ENCODE measurements at places on chromosomes 16 and 17. TPM values are rescaled to one million over a fixed set of nuclear protein-coding genes. Genes with fewer than 3 reads are reported as not detected.

Gene KRTAP9-8
- not detected for polyA plus RNA-seq

Gene SLC13A2
- not detected for polyA plus RNA-seq

Gene SPATA22
- polyA plus RNA-seq, result not detected

Gene AANAT
- 0.73 TPM for polyA plus RNA-seq

Gene SAT2
- polyA plus RNA-seq, result 74.4 TPM

Gene DPEP1
- polyA plus RNA-seq, result 0.38 TPM

Gene ABCA3
- polyA plus RNA-seq, result 1.8 TPM

Gene ACSM5
- polyA plus RNA-seq, result not detected
